ENCODE measurements at places on chromosomes 6 and 20.
A peak's percentile ranks its signal among the peaks of the same experiment; 100 is the strongest.

GRCh38 chr6:41840326-41840725 lies 52.8 kb downstream of the TOMM6 start:
- DNase-seq, result no peak

DNA sequence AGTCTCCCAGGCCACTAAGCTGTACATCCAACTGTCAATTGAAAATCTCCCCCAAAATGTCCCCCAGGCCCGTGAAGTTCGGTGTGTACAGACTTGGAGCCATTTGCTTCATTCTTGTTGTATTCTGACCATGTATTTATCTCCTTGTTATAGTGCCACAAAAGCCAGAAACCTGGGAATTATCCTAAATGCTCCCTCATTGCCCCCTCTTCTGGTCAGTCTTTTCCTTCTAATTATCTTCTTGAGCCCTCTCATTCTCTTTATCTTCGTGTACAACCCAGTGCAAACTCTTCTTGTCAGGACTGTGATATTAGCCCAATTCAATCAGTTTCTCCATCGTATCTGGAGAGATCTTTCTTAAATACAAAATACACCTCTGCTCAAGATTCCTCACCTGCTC lies 64.7 kb downstream of the RFX6 start:
- DNase-seq, result no peak

DNA sequence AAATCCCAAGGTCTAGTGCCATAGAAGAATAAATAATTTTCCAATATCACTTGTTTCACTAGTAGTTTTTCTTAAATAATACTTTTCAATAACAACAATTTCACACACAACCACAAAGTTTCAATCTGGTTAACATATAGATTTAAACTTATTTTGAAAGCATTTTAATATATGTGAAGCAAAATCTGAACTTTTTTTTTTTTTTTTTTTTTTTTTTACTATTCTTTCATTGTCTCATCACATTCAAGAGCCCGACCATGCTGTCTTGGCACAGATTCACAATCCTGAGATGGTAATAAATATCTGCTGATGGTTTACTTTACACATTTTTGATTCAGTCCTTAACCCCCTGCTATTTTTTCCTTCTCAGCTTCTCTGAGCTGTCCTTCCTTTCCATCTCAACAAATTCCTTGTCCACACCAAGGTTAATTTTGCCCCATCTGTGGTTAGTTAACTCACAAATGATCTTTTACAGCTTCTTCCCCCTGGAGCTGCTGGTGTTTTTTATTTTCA lies 262.8 kb downstream of the TMEM242 start:
- no peak for DNase-seq

DNA sequence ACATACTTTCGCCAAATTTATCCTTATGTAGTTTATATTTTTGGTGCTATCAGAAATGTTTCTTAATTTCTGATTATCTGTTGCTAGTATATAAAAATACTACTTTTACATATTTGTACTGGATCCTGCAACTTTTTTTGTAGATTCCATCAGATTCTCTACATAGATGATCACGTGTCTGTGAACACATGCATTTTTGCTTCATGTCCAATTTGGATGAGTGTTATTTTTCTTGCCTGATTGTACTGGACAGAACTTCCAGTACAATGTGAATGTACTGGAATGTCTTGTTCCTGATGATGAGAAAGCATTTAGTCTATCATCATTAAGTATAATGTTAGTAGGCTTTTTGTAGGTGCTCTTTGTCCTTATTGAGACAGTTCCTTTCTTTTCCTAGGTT lies 25.0 kb upstream of the SSR1 start:
- no peak for DNase-seq

- peak; percentile 73 for DNase-seq
These were observed 28.1 kb downstream of the SNRNP48 start for GRCh38 chr6:7617801-7618764.

DNA sequence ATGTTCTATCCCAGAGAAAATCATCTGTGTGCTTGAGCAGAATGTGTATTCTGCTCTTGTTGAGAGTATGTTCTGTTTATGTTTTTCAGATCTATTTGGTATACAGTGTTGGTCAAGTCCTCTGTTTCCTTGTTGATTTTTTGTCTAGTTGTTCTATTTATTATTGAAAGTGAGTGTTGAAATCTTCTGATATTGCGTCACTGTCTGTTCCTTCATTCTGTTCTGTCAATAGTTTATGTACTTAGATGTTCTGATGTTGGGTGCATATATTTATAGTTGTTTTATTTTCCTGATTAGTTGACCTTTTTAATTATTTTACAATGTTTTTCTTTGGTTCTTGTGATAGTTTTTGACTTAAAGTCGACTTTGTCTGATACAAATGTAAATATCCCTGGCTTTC lies 458.7 kb upstream of the HSF2 start:
- no peak for DNase-seq

GRCh38 chr6:75142721-75143120 lies 63.1 kb downstream of the COL12A1 start:
- no peak for DNase-seq

DNA sequence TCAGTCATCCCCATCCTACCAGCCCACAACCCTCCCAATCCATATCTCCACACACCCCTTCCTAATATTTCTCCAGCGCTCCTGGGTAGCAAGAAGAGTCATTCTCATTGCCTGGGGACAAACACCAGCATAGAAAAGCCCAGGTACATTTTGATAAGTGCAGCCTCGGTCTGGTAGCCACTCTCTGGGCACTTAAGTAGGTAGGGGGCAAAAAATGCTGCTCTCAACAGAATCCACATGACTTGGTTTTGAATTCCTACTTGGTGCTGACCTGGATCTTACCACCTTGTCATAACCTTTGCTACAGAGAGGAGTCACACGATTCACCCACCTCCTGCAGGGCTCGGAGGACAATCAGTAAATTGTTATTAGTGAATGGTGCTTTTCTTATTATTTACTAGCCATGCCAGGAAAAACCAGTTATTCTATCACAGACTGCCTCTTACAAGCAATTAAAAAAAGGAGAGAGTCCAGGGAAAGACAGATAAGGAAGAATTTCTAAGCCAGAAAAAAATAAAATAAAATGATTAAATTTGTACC lies 249.1 kb downstream of the LY86 start:
- no peak for DNase-seq

DNA sequence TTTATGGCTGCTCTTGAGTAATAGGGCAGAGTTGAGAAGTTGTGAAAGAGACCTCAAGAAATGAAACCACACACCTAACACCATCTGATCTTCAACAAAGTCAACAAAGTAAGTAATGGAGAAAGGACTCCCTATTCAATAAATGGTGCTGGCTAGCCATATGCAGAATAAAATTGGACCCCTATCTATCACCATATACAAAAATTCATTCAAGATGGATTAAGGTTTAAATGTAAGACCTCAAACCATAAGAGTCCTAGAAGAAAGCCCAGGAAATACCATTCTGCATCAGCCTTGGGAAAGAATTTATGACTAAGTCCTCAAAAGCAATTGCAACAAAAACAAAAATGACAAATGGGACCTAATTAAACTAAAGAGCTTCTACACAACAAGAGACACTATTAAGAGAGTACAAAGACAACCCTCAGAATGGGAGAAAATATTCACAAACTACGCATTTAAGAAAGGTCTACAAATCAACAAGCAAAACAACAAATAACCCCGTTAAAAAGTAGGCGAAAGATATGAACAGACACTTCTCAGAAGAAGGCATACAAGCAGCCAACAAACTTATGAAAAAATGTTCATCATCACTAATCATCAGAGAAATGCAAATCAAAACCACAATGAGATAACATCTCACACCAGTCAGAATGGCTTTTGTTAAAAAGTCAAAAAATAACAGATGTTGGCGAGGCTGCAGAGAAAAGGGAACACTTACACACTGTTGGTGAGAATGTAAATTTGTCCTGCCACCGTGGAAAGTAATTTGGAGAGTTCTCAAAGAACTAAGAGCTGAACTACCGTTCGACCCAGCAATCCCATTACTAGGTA lies 4.0 kb downstream of the MAP3K5 start:
- DNase-seq, result no peak

GRCh38 chr6:19289457-19289856 lies 547.7 kb upstream of the ID4 start:
- DNase-seq, result no peak

DNA sequence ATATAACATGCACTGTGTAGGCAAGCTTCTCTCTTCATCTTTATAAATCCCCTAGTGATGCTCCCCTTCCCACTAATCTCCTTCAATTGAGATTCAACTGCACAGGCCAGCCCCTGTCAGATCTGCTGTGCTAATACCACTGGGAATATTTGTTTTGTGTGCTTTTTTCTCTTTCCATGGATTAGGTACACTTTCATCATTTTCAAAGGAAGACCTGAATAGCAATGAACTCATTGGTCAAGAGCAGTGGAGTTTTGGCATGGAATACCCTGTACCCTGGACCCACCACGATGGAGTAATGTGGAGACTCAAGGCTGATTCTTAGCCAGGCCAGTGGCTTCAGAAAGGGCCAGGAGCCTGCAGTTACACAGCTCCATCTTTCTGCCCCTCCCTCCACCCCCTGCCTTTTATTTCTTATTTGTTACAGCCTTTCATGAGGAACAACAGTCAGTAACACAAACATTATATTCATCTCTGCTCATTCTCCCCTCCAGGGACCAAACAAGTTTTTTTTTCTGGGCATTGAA lies 75.4 kb upstream of the KCNG1 start:
- DNase-seq, result no peak

DNA sequence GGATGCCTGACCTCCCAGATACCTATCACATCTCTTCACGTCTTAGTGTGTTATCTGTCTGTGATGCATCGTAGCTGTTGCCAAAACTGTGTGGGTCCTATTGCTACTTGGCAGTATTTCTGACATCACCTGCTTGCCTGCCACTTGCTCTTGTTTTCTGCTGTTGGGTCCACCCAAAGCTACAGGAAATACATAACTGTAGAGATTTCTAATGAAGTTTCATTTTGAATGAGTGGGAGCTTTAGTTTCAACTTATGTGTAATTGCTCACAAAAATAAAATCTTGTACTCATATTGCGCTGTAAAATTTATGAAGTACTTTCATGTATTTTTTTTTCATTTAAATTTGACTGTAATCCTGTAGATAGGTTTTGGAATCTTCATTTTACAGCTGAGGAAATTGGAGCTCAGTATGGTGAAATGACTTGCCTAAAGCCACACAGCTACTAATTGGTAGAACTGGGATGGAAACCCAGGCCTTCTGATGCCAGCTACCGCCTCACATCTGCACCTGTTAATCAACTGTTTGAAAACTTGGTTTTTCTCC lies 113.6 kb upstream of the MAN1A1 start:
- no peak for DNase-seq

DNA sequence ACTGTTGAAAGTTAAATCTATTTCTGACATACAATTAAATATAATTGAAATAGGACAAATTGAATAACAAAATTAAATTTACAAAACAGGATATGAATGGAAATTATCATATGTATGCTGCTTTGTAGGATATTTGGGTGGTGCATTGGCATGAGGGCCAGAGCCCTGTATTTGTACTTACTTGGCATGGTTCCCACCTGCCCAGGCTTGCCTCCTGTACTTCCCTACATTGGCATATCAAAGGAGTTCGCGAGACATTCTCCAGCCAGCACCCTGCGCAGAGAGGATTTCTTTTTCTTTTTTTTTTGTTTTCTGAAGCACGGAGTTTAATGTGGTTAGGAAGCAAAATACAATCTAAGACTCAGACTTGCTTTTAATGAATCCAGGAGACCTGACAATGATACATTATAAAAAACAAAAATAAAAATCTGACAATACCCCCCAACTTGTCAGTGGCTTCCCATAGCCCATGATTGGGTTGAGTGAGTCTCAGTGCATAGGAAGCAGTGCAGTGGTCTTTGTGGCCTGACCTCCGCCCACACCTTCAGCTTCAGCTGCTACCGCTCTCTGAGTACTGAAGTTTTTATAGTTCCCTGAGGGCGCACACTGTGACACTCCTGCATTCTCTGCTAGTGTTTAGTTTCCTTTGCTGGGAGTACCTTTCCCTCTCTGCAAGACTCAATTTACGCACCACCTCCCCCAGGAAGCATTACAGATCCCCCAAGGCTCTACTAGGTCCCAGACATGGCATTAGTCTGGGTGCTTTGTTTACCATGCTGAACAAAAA lies 440.8 kb downstream of the UTRN start:
- DNase-seq, result no peak

DNA sequence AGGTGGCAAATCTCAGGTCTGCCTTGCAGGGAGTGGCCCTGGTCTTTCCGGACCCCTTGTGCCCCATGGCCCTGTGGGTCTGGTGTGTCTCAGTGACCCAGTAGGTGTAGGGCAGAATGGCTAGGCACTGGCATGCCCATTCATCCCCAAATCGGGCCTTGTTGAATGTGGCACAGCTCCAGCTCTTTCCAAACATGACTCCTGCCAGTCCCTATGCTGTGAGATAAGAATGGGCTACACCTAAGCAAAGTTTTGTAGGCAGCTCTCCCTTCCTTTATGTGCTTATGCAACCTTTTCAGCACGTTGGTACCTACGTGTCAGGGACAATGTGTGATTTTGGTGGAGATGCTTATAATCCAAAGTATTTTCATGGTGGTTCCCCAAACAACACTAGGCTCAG lies 33.9 kb downstream of the FOXO3 start:
- no peak for DNase-seq

DNA sequence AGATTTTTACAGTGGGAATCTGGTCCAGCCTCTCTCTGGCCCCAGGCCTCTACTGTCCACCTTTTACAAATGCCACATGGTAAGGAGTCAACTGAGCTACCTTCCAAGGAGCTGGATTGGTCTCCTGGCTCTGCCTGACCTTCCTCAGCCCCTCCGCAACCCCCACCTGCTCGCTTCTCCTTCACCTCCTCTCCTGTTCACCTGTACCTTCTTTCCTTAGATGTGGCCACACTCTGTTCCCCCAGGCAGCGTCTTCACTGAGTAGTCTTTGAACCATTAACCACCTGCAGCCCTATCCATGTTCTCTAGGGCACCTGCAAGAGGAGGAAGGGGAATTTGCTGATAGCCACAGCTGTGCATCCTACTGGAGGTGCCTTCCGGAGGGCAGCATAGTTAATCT lies 55.3 kb upstream of the DDR1 start:
- DNase-seq, result no peak

DNA sequence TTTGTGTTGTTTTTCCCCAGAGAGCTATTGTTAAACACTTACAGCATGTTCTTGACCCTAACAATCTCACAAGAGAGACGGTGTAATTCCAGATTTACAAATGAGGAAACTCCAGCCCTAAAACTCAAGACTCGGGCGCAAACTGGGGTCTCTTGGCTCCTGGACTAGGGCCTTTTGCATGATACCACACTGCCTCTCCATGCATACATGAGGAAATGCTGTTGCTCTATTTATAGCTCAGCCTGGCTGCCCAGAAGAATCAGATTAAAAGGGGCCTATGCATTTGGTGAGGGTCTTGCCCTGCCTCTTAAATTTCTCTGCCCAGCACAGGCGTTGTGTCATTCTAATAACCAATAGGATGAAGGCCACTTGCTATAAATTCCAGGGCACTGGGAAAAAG lies 30.5 kb upstream of the SNRPB2 start:
- DNase-seq, result no peak

GRCh38 chr20:43699941-43700565 lies 26.7 kb downstream of the GTSF1L start:
- DNase-seq, result no peak

GRCh38 chr6:90249034-90249433 lies 47.6 kb downstream of the BACH2 start:
- no peak for DNase-seq
